Left kidney (tissue), 8 donors: ENCODE measurements at places on chromosomes 3 and 15.

- no peak for DNase-seq
Measured at GRCh38 chr3:127037021-127037400, 54.1 kb downstream of the PLXNA1 start.

GRCh38 chr3:53102601-53103147, 27.6 kb downstream of the RFT1 start:
- no peak for DNase-seq

GRCh38 chr3:127770671-127771355, 51.5 kb downstream of the MGLL start:
- no peak for DNase-seq

DNA sequence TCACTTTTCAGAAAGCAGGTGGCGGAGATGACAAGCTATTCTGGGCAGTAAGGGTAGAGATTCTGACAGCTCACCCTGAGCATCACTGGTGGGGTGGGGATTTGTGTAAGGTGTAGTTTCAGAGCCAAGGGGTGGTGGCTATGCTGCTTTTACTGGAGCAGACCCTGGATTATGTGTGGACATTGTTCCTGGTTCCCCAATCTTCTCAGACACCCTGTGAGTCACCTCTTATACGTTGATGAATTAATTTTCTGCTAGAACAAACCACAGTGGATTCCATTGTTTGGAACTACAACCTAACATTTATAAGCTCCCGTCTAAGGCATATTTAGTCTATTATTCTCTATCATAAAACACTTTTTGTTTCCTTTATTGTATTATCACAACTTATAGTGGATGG, 169.5 kb upstream of the COL8A1 start:
- DNase-seq, result no peak

DNA sequence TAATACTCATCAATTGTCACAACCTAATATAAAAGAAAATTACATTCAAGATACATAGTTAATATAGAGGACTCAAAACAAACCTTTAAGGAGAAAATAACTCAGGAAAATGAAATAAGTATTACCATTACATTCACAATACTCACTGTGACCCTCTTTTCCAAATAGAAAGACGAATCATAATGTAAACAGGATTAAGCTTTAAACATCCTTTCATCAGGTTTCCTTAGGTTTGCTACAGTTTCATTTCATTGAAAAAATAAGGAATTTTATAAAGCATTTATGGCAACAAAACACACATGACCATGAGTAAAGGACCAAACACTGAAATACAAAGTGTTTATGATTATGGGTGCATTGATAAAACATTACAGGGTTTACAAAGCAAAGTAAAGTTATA, 162.7 kb downstream of the ALCAM start:
- DNase-seq, result no peak

DNA sequence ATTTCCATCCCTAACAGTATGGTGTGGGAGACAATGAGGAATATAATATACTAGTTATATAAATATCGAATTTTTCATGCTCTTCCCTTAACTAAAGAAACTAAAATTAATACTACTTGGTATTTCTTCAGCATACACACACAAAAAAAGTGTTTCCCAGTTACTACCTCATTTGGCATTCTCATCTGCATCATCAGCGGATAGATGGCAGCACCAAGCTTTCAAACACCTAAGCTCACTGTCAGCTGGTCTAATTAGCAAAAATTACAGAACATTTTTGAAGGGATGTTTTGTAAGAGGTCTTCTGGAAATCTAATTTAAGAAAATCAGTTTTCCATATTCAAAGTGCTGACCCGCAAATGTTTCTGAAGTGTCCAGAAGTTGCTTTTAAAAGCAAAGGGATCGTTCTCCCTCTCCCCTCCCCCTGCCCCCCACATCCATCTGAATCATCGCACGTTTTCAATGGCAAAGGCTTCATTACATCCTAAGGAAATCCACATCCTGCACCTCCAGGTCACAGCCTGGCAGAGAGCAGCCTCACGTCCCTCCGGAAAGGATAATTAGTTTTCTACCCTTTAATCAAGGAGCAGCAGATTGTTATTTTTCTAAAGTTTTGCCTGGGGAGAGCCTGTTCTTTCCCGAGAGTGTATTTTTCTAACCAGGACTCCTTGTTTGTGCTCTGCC, 86.1 kb upstream of the SPATA12 start:
- DNase-seq, result no peak

DNA sequence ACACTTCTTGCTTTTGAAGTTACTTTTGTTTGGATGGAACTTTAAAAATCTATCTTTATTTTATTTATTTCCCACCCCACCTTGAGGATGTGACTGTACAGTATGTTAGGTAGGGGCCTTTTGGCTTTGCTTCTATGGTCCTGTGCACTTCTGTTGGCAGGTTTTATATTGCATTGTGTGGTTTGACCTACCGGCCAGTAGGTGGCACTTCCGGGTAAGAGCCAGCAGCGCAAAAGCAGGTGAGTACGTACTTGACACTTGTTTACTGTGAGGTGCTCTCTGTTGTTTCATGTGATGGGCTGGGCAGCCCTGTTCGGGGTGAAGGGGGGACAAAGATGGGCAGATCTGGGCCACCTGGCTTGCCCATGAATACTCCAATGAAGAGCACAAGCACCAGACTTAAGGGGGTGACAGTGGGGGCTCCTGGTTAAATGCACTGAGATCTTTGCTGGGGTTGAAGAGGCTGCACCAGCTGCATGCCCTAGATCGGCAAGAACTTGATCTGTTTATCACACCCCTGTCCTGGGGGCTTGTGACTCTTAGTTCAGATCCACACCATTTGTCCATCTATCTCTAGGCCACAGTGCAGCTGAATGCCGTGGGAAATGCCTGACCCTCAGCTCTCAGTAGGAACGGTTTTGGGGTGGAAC, 131.6 kb downstream of the NLGN1 start:
- no peak for DNase-seq

DNA sequence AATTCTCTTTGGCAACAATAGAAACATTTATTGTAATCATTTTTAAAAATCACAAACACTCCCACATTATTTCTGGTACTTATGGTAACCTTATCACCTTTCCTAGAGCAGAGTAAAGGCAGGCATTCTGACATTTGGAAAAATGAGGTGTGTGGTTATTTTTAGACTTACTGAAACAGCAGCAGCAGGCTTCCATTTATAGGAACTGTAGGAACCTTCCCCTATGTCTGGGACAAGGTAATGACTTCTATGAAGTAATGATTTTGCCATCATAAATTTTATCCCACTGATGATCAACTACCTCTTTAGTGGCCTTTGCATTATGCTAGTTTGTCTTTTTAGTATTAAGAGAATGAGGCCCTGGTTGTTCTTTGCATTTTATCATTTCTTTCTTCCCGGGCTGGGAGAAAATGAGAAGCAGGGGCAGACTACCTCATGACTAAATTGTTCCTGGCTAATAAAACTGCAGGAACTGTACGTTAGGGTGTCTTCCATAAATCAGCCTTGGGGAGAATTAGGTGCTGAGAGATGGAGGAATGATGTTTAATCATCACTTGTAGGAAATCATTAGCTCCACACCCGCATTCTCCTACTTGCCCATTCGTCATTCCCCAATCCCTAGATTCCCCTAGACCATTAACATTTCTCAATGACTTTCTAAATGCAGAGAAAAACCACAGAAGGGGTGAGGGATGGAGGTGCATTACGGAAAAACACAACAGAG, 680.3 kb downstream of the AGBL1 start:
- no peak for DNase-seq

- DNase-seq, result peak; percentile 97
Measured at GRCh38 chr3:141192345-141192744, 39.3 kb upstream of the PXYLP1 start.

DNA sequence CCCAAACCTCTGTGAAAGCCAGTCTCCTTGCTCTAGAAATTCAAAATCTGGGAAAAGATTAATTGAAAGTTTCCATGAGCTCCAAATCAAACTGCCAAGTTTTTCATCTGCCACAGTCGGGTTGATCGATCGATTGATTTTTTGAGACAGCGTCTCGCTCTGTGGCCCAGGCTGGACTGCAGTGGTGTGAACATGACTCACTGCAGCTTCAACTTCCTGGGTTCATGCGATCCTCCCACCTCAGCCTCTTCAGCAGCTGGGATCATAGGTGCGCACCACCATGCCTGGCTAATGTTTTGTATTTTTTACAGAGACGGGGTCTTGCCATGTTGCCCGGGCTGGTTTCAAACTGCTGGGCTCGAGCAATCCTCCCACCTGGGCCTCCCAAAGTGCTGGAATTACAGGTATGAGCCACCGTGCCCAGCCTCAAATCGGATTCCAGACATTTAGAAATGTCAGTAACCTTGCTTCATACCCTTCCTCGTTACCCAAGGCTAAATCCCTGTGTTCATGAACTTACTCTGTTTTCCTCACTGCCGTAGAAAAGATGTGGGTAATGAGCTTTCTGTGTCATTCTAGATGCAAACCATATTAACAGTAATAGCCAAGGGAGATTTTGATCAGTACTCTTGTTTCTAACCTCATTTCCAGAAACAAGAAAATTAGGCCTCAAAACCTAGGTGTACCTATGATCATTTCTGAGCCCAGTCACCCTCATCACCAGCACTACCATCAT, 105.9 kb upstream of the AKAP13 start:
- no peak for DNase-seq

- no peak for DNase-seq
Measured at GRCh38 chr3:58899953-58900298, 149.9 kb downstream of the CFAP20DC start.

DNA sequence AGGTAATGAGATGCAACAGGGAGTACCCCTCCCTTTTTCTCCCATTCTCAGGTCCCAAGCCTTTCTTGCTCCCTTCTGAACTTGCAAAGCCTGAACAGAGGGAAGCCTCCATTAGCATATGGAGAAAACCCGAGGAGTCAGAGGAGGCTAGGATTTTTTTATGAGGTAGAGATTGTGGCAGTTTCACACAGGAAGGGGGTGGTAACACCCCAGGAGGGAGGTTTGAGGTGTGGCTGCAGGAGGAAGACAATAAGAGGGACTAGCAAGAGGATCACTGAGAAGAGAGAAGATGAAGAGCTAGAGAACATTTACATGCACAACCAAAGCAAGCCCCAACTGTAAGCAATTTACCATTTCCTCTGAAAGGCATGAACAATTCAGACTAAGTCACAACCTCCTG, 322.7 kb downstream of the SV2B start:
- DNase-seq, result no peak

GRCh38 chr15:83695246-83695645, 41.3 kb downstream of the ADAMTSL3 start:
- DNase-seq, result peak; percentile 14

GRCh38 chr3:142019794-142020320, 129.5 kb downstream of the TFDP2 start:
- no peak for DNase-seq

DNA sequence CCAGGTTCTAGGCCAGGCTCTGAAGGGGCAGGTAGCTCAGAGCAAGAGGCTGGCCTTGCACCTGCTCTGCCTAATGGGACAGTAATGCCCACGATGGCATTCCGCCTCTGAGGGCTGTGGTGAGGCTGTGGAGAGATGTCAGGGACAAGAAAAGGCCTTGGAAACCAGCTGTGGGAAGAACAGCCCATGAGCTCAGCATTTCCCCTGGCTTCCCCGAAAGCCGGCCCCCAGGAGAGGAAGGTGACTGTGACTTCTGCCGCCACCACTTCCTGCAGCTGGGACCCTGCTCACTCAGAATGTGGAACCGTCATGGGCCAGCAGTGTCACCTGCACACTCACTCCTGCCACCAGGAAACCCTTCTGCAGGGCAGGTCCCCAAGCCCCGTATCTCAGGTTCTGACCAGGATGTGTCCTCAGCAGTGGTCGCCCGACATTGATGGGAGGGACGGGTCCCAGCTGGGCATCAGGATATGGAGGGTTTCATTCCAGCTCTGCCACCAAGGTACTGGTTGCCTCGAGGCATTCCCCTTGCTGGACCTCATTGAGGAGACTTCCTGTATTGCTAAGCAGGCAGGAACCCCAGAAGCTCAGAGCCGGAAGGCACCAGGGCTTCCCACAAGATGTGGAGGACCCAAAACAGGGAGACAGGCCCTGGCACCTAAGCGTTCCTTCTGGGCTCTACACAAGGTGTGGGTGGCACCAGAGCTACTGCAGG, 30.7 kb downstream of the SEMA7A start:
- no peak for DNase-seq

DNA sequence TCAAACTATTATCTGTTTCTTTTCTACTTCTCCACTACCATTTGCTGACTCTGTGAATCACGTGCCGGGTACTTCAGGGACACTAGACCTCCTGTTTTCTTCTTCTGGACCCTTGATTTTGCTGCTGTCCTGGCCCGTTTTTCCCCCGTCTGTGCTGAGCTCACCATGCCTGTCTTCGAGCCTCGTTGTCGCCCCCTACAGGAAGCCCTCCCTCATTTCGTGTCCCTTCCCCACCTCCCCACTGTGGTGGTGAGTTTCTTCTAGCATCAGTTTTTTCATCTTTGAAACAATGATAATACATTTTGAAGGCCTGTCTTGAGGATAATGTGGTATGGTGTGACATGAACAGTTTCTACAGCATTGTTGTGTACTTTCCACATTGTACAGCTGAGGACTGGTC, 12.8 kb downstream of the GABRG3 start:
- DNase-seq, result no peak

DNA sequence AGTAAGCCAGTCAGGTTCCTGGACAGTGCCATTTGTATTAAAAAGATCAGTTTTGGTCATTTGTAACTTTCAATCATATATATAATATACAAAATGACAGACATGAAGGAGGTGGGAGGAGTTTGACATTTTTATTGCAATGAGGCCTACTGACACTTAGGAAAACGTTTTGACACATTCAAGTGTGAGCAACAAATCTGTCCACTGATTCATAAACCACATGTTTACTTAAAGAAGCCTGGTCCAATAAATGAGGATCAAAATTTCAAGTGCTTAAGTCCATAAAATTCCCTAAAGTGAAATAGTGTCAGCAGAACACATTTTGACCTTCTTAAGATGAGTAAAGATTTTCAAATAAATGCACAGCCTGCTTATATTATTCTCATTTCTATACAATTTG, 137.3 kb downstream of the MECOM start:
- DNase-seq, result no peak

- no peak for DNase-seq
Measured at GRCh38 chr3:30155755-30156154, 450.6 kb upstream of the TGFBR2 start.

GRCh38 chr15:46278062-46278461, 643.2 kb downstream of the SQOR start:
- DNase-seq, result no peak

- no peak for DNase-seq
Measured at GRCh38 chr3:108388136-108389132, 92.1 kb downstream of the HHLA2 start.

GRCh38 chr3:18703798-18704197, 278.7 kb upstream of the SATB1 start:
- no peak for DNase-seq

DNA sequence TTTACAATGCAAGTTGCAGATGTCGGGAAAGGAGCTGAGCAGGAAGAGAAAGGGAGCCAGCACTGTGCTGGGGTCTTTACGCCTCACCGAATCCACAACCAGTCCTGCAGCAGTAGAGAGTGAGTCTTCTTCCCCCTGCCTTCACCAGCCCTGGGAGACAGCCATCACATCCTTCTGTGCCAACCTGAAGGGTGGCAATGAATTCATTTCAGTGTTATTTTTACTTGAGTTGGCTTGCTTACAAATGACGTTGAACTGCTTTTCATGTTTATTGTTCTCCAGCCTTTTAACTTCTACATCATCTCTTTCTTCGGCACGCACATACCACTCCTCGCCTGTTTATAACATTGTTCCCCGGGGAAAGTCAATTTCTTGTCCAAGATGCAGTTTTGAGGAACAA, 77.1 kb downstream of the TRIM42 start:
- DNase-seq, result no peak

- DNase-seq, result no peak
Measured at GRCh38 chr3:72129501-72130094, 344.6 kb upstream of the PROK2 start.
